ENCODE measurements at places on chromosomes 1 and 21. TPM values are rescaled to one million over a fixed set of nuclear protein-coding genes. Genes with fewer than 3 reads are reported as not detected.

GRCh38 chr1:147736883-147737282 lies 23.5 kb downstream of the GJA5 start:
- DNase-seq: no peak

- no peak for DNase-seq
Measured at GRCh38 chr1:6303397-6304012, 42.6 kb upstream of the GPR153 start.

DNA sequence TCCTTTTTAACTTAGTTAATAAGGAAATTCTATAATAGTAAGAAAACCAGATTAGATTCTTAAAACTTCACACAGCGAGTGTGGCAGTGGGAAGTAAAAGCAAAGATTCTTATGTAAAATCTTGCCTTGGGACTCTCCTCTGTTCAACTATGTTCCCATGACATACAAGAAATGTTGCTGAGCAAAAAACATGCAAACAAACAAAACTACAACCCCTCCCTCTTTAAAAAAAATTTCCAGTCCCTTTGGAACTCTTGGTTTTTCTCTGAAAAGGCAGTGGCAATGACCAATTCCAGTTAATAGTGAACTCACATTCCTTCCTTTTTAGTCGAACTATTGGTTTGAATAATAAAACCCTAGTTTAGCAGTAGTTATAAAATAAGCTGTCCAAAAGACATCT lies 453.1 kb upstream of the ZRANB2 start:
- DNase-seq: peak; percentile 16

DNA sequence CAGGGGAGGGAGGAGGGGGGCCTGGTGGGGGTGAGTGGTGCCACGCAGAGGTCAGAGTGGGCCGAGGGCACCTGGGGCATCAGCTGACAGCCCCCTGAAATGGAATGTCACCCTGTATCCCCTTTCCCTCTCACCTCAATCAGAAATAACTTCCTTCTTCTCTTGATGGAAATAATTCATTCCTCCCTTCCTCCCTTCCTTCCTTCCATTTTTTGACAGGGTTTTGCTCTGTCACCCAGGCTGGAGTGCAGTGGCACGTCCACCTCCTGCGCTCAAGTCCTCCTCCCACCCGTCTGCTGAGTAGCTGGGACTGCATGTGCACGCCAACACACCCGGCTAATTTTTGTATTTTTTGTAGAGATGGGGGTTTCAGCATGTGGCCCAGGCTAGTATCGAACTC lies 48.4 kb upstream of the LRRC3 start:
- DNase-seq: no peak

- peak; percentile 86 for DNase-seq
Measured at GRCh38 chr1:234722904-234723720, 113.1 kb upstream of the IRF2BP2 start.

GRCh38 chr1:186375929-186376319 lies 286 bp downstream of the ODR4 start:
- DNase-seq: no peak

DNA sequence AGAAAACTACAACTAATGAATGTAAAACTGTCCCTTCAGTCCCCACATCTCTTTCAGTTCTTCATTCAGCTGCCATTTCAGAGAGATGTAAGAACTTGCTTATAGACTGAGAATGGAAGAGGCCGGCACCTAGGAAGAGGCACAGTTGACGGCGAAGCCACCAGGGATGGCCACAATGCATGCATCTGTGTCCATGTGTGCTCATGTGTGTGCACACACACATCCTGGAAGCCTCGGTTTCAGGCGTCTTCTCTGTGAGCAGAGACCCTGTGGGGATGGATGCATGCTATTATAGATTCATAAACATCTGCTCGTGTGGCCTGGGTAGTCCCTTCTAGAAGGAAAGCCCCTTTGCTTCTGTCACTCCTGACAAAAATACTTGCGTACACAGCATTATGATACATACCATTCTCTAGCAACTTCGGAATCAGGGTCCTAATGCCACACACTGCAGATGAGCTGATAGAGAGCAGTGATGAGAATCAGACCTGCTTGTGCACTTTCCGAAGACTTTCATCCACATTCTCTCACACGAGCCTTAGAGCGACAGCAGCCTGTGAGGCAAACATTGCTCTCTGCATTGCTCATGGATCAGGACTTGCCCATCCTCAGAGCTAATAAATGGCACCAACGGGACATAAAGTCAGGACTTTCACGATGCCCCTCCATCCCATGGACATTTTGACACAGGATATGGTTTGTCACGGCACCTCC lies 12.4 kb upstream of the GPR61 start:
- DNase-seq: no peak

DNA sequence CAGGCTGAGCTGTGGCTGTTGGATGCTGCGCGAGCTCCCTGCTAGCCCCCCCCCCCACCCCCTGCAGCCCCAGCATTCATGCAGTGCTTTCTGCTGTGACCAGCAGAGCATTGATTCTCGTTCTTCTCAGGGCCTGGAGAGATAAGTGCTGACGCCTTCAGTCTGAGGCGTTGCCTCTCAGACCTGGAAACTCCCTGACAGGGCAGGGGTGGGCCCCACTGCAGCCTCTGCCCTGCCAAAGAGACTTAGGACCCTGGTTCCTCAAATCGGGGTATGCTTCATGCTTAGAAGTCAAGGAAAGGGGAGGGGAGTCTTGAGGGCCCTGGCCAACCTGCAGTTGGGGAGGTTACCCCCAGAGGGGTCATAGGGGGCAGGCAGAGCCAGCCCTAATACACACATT lies 38.5 kb downstream of the PTPRF start:
- DNase-seq: no peak

GRCh38 chr1:233432916-233433315 lies 105.4 kb downstream of the MAP3K21 start:
- DNase-seq: no peak

- no peak for DNase-seq
Measured at GRCh38 chr21:23936224-23936623, 1671.1 kb downstream of the MRPL39 start.

- DNase-seq: no peak
Measured at GRCh38 chr1:92953491-92953890, 7.8 kb downstream of the DIPK1A start.

DNA sequence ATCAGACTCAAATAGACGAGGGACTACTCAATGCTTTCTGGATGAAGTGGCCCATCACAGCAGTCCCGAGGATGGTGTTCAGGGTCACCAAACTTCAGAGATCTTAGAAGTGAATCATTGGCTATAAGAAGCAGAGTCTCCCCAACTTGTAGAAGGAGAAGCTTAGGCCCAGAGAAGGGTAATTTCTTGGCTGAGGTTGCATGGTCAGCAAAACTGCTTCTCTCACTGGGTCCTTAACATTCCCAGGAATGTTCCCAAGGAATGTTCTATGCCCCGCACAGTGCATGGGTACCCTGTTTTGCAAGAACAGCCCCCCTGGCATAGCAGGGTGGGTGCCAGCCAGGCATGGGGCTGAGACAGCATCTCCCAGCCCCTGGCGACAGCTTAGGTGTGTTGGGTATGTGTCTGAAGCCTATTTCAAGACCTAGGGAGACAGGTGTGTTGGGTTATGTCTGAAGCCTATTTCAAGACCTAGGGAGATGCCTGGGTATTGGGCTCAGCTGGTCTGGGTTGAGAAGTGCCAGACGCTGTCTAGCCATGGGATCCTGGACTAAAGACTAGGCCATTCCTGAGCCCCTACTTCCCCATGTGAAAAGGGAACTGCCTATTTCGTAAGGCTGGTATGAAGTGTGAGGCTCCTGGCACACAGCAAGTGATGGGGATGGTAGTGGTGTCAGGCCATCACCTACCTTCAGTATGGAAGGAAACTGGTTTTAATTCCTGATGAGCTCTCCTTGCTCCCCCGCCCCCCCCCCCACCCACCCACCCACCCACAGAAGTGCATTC lies 26.1 kb downstream of the PADI6 start:
- DNase-seq: no peak

The CD34 gene
- total RNA-seq: 0.51 TPM

The ERICH3 gene
- total RNA-seq: not detected

The UBL4B gene
- 11.1 TPM for total RNA-seq

The MANEAL gene
- total RNA-seq: 11.1 TPM

The KISS1 gene
- 3.4 TPM for total RNA-seq

The PLPP3 gene
- 13.5 TPM for total RNA-seq

The C8A gene
- total RNA-seq: not detected

All from HFFc6 (cell line).